NCI-H1930 (cell line): ENCODE measurements at places on chromosomes 12 and 14.

DNA sequence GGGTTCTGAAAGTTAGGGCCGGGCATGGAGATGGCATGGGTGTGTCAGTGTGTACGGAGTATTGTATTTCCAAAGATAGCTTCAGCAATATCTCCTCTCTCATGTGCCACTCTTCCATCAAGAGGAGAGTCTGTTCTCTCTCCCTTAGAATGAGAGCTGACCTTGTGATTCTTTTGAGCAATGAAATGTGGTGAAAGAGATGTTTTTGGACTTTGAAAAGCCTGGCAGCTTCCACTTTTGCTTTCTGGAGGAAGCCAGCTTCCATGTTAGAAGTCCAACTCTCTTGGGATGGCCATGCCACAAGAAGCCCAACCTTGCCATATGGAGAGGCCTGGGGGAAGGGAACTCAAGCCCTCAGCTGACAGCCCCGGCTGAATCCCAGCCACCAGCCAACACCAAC lies 72.4 kb upstream of the GZMB start:
- no peak for DNase-seq

DNA sequence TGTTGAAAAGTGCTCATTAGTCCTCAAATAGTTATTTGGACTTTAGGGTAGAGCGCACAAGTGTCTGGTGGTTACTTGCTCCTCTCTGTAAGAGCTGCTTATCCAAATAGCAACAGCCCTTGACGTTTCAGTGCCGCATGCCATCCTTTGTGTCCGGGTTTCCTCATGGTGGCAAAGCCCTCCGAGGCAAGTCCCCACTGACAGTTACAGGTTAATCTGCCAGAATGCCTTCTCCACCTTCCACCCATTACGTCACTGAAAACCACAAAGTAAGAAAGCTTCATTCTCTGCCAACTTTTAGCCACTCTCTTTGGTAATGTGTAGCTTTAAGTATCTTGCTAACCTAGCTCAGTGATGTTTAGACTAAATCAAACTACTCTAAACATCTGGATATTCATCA lies 78.6 kb downstream of the POLR3B start:
- DNase-seq = no peak

- no peak for DNase-seq
Measured at GRCh38 chr14:103001651-103002396, 55.5 kb downstream of the CDC42BPB start.

DNA sequence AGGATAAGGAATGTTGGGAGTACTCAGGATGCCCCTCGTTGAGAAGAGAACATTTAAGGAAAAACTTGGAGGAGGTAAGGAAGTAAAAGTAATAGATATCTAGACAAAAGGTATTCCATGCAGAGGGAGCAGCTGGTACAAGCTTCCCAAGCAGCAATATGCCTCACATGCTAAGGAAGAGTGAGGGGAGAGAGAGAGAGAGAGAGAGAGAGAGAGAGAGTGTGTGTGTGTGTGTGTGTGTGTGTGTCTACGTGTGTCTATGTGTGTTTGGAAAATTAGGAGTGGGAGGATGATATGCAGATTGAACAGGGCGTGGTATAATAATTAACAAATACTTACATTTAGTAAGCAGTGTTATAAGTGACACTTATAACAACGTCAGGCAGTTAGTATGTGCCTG lies 9.2 kb upstream of the PARP11 start:
- no peak for DNase-seq

DNA sequence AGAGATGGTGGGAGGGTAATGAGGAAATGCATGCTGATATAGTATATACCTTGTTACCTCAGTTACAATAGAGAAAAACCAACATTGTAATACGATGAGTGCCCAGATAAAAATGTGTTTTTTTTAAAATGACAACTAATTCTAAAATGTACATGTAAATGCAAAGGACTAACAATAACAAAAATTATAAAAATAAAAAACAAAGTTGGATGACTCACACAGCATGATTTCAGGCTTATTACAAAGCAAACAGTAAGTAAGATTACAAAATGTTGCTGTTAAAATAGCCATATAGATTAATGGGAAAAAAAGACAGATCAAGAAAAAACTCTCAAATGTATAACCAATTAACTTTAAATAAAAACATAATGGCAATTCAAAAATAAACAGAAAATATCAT lies 1099.4 kb downstream of the FSCB start:
- DNase-seq = no peak

DNA sequence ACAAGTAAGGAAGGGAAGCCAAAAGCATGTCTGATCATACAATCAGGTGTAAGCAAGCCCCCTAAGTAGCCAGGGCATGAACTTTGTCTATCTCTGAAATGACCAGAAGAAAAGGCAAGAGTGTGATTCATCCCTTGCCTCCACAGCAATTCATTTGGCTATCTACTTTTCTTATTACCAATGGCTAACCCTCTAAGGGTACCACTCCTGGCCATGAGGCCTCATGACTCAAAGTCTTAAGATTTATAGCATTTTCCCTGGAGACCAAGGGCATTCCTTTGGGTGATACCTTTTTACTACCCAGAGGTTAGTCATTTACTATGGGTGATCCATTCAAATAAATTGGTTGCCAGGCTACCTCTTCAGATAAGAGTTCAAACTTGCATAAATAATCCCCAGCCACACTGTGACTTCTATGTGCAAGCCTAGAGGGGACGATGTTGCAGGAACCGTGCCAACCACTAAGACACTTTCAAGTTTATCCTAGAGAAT lies 1.5 kb upstream of the LGALS3 start:
- DNase-seq = no peak

DNA sequence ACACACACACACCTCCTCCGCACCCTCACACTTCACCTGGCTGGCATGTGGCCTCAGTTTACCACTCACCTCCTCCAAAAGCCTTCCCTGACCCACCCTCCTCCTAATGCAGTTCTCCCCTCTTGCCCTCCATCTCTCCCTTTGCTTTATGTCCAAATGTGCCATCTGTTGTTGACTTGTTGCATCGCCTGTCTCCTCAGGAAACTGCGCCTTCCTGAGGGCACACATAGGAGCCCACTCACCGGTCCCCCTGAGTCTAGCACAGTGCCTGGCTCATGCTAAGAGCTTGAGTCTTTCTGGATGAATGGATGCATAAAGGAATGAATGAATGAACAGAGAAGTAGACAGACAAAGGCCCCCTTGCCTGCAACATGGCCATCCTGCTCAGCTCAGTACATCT lies 34.0 kb downstream of the MVK start:
- DNase-seq = no peak

DNA sequence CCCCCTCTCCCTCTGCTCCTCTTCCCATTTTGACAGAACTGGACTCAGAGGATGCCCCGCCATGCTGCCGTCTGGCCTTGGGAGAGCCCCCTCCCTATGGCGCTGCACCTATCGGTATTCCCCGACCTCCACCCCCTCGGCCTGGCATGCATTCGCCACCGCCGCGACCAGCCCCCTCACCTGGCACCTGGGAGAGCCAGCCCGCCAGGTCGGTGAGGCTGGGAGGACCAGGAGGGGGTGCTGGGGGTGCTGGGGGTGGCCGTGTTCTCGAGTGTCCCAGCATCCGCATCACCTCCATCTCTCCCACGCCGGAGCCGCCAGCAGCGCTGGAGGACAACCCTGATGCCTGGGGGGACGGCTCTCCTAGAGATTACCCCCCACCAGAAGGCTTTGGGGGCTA lies 1.5 kb downstream of the NFATC4 start:
- DNase-seq = no peak

DNA sequence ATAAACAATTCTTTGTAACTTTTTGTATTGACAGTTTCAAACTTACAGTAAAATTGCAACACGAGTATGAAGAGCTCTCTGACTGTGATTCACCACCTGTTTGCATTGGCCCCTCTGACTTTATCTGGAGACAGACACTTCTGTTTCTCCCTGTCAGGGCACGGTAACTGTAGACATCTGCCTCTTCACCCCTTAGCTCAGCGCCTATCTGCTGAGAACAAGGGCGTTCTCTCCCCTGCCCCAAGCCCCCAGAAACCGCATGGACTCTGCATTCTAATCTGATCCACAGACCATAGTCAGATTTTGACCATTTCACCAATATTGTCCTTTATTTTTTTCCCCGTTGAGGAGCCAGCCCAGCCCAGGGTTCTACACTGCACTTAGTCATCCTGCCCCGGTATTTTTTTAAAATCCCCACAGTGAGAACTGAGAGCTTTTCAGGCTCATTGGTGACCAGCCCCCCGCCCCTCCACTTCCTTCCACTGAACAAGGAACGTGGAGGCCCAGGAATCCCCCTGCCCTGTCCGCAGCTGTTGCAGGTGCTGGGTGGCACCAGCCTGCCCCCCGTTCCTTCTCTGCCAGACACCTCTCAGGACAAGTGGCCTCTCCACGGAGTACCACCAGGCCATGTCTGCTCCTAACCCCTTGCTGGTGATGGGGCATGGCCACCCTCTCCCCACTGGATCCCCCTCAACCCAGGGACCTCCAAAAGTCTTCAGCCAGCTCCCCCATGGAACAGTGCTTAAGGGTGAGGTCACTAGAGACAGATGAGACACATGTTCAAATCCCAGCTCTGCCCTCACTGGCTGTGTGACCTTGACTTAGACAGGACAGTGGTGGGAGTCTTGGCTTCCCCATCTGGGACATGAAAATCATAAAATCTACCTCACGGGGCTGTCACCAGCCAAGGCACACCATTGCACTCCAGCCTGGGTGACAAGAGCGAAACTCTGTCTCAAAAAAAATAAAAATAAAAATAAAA lies 11.2 kb downstream of the RHOF start:
- no peak for DNase-seq

DNA sequence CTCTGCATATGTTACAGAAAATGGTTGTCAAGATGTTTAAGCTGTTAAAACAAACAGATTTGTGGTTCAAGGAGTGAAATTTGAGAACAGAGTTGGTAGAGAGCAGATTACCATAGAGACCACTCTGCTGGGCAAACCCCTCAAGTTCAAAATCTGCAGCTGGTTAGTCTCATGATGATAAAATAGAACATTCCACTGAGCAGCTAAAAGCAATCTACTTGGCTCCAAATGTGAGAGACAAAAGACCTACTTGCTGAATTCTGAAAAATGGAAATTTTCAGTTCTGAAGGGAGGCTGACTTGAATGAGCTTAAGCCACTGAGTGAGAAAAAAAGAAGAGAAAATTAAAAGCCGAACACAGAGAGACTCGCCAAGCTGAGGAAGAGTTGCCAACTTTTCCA lies 519.3 kb downstream of the NOVA1 start:
- peak; percentile 52 for DNase-seq

GRCh38 chr12:131370321-131370720 lies 340.6 kb upstream of the SFSWAP start:
- DNase-seq = no peak

DNA sequence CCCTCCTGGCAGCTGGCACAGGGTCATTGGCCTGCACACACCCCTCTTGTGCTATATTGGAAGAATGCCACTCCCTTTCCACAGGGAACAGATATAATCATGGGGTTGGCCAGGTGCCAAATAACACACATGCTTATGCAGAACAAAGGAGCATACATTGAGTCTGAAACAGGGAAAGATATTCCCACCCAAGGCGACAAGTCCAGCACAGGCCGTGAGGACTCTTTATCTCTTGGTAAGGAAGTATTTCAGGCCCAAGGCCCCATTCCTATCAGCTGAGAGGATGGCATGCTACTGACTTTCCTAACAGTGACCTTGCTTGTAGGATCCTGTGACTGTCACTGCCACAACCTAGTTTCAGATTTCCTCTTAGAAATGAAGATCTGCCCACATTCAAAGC lies 59.0 kb upstream of the STXBP6 start:
- no peak for DNase-seq

DNA sequence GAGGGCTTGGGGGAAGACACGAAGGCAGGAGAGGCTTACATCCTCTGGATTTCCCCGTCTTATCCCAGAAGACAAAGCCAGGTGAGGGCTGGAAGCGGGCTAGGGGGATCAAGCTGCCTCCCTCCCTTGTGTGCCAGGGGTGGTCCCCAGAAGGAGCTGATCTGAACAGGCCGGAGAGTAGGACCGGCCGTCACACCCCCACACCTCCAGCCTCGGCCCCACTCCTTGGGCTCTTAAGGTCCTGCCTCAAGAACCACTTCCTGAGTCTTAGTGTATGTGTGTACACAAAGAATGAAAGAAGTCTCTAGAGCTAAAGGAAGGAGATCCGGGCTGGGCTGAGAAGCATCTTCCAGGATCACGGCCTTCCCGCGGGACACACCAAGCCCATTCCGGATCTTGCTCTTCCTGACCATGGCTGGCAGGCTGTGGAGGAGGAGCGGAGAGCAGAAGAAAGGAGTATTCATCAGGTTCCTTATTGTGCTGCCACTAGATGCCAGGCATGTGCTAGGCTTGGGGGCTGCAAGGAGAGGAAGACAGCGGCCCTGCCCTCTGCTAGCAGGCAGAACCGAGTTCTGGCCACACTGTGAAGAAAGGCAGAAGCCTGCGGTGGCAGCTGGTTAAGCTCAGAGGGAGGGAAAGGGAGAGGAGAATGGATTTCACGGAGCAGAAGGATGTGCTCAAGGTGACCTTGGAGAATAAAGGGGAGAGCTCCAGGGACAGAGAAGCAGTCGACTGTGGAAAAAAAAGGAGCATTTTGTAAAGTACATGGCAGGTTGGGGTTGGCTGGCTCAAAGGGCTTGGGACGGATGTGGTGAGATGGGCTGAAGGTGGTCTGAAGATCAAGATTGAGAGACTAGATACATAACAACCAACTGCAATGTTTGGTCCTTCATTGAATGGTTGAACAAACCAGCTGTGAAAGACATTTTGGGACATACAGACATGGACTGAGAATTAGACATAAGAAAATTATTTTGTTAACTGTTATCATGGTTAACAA lies 1.3 kb upstream of the CD63 start:
- no peak for DNase-seq

DNA sequence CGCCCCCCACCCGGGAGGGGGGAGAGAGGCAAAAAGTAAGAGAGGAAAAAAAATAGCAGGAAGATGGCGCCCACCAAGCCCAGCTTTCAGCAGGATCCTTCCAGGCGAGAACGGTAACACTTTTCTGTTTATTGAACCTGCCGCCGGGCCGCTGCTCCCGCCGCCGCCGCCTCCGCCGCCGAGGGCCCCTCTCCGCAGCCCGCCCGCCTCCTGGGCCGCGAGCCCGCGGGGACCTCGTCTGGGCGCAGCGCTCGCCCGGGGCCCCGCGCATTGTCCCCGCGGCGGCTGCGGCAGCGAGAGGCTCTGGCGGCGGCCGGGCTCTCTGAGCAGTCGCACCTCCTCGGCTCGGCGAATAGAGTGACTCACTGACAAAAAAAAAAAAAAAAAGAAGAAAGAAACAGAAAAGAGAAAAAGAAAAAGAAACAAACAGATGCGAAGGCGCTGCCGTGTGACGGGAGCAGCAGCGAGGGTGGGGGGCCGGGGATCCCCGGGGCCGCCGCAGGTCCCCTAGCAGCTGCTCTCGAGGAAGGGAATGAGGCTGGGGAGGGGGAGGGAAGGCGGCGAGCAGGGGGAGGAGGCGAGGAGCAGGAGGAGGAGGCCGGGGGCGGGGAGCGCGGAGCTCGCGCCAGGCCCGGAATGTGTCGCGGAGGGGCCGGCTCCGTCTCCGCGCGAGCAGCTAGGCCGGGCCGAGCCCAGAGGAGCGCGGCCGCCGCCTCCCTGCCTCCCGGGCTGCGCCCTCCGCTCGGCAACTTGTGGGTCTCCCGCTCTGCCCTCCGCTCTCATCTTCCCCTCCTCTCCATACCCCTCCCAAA lies 781 bp downstream of the NPAS3 start:
- DNase-seq = peak; percentile 17
